Transverse colon (tissue), 4 donors: ENCODE measurements at places on chromosomes 2 and 18. TPM values are rescaled to one million over a fixed set of nuclear protein-coding genes. Genes with fewer than 3 reads are reported as not detected.

NMUR1 gene
- 0.32 TPM for total RNA-seq

CNGA3 gene
- total RNA-seq = not detected

LRATD1 gene
- 151 TPM for total RNA-seq

XPO1 gene
- 91.7 TPM for total RNA-seq

ACADL gene
- 1.5 TPM for total RNA-seq

DNA sequence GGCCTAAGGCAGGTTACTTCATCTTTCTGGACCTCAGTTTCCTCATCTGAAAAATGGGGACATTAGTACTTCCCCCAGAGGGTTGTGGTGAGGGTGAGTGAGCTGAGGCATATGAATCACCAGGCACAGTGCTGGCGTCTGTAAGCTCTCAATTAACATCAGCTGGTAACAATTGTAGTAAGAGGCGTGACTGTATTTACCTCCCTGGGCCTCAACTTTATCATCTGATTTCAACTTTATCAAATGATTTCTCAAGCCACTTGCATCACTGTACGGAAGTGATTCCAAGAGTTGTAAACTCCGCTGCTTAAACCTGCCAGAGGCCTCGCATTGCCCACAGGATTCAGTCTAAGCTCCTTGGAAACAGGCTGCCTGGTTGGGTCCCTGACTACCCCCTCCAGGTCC lies 53.6 kb upstream of the PKDCC start:
- H3K27me3 ChIP-seq = no peaks in the 10 kb centered on the region
- no peak overlapping the region for H3K4me3 ChIP-seq
- no peaks in the 10 kb centered on the region for H3K4me1 ChIP-seq
- DNase-seq = no peak

DNA sequence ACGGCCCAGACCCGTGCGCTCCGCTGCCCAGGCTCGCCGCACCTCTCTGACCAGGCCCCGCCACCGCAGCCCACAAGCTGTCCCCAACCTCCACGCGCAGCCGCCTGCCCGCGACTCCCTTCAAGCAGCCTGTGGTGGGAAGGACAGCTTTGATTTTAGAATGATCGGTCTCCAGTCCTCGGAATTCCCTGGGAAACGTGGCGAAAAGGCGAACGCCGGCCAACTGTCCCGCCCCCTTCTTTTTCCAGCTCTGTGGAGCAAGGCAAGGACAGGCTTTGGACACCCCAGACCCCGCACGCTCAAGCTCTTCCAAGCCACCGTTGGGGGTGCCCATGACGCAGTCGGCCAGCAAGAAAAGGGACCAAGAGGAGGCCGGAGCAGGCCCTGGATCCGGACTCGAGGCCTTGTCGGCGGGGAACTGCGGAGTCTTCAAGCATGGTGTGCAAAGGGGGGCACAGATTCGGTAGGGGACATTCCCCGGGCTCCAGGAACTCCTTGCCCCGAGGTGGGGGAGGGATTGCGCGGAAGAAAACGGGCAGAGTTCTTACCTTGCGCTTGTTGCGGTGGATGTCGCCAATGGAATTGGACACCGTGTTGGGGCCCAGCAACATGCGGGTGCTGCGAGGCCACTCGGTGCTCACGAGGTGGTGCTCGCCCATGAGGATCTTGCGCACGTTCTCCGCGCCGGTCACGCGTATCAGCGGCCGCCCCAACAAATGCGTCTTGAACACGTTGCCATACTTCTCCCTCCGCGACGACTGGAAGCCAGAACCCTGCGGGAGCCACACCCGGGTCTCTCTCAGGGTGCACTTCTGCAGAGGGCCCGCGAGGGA lies 4.0 kb downstream of the CYP26B1 start:
- DNase-seq = no peak
- no peak overlapping the region for H3K4me3 ChIP-seq
- H3K27ac ChIP-seq = peak overlapping the region; percentile 46
- H3K36me3 ChIP-seq = no peaks in the 10 kb centered on the region
- peaks cover 62% of the 10 kb centered on the region for H3K27me3 ChIP-seq

GRCh38 chr18:74528913-74529312 lies 5.4 kb upstream of the CNDP1 start:
- no peaks in the 10 kb centered on the region for H3K27me3 ChIP-seq
- H3K36me3 ChIP-seq = no peaks in the 10 kb centered on the region
- no peak for DNase-seq
- H3K4me3 ChIP-seq = no peak overlapping the region
- H3K4me1 ChIP-seq = peaks cover 10% of the 10 kb centered on the region

DNA sequence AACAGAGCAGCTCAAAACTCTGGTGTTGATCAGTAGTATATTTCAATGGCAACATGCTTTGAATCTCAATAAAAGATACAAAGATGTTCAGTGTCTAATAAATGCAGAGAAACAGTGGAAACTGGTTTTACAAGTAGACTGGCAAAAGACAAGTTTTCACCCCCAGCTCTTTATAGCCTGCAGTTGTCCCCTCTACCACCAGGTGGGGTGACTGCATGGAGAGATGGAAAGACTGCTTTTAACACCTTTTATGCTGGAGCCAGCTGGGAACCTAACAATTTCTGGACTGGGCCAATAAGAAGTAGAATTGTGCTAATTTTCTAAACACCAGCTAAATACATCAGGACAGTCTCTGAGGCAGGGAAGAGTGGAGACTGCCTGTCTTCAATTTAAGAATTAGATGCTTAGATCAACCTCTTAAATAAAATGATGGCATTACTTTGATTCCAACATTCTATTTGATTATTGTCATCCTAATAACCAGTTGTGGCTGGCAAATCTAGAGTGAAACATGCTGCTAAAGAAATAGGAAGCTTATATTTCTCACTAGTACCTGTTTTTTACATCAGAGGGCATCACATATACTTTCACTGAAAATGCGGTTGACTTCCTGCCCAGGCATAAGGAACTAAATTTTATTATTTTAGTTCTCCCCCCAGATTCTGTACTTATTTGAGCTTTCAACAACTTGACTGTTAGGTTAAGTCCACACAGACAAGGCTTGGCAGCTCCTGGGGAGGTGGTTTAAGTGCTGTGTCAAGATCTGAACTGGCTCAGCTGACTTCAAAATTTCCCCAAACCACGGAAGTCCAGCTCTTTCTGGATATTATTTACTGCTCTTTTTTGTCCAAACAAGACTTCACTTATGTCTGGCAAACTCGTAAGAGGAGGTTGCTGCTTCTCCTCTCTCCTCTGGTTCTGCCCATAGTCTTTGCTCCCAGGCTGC lies 140.5 kb downstream of the TPGS2 start:
- H3K4me3 ChIP-seq = no peak overlapping the region
- H3K36me3 ChIP-seq = no peaks in the 10 kb centered on the region
- H3K27ac ChIP-seq = no peak overlapping the region
- H3K27me3 ChIP-seq = no peaks in the 10 kb centered on the region

DNA sequence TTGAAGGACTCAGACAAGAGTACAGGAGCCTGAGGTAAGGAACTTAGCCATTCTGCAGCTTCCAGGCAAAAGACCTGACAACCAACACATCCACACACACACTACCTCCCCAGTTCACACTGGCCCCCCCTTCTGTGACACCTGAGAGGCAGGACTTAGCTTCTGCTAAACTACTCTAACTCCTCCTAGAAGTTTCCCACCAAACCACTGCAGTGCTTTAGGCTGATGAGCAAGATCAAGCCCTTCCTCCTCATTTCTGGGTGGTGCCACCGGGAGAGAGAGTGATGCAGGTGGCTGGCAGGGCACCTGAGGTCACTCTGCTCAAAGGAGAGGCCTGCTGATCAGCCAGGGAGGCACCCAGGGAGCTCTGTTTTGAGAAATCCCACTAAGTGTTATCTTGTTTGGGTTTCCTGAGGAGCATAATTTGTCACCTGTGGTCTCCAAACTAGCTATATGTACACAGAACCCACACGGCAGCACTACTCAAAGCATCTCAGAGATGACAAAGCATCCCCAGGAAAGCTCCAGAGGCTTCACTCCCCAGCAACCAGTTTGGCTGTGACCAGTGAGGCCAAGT lies 188.4 kb downstream of the MYO5B start:
- H3K36me3 ChIP-seq = no peaks in the 10 kb centered on the region
- H3K27me3 ChIP-seq = no peaks in the 10 kb centered on the region
- no peak overlapping the region for H3K27ac ChIP-seq
- no peak overlapping the region for H3K4me3 ChIP-seq
- no peak for DNase-seq

DNA sequence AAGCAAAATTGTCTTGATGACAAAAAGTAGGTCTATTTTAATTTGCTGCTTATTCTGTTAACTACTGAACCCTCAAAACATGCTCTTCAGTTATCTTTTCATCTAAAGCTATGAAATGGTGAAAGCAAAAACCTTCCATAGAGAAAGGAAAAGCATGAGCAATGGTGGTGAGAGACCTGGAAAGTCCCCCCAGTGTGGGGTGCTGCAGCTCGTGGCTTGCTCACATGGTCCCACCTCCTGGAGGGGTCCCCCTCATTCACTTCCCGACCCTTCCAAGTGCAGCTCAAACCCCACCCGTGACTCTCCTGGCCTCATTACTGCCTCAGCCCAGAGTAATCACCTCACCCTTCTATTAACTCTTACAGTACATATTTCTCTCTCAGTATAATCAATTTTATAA lies 301.8 kb upstream of the HNRNPA3 start:
- no peak for DNase-seq
- H3K27ac ChIP-seq = no peak overlapping the region
- H3K27me3 ChIP-seq = no peaks in the 10 kb centered on the region
- no peaks in the 10 kb centered on the region for H3K36me3 ChIP-seq

GRCh38 chr2:109463236-109463635 lies 150.5 kb downstream of the SEPTIN10 start:
- no peaks in the 10 kb centered on the region for H3K27me3 ChIP-seq
- no peaks in the 10 kb centered on the region for H3K36me3 ChIP-seq
- no peak overlapping the region for H3K4me3 ChIP-seq
- H3K4me1 ChIP-seq = no peaks in the 10 kb centered on the region
- H3K27ac ChIP-seq = no peak overlapping the region
- DNase-seq = no peak

DNA sequence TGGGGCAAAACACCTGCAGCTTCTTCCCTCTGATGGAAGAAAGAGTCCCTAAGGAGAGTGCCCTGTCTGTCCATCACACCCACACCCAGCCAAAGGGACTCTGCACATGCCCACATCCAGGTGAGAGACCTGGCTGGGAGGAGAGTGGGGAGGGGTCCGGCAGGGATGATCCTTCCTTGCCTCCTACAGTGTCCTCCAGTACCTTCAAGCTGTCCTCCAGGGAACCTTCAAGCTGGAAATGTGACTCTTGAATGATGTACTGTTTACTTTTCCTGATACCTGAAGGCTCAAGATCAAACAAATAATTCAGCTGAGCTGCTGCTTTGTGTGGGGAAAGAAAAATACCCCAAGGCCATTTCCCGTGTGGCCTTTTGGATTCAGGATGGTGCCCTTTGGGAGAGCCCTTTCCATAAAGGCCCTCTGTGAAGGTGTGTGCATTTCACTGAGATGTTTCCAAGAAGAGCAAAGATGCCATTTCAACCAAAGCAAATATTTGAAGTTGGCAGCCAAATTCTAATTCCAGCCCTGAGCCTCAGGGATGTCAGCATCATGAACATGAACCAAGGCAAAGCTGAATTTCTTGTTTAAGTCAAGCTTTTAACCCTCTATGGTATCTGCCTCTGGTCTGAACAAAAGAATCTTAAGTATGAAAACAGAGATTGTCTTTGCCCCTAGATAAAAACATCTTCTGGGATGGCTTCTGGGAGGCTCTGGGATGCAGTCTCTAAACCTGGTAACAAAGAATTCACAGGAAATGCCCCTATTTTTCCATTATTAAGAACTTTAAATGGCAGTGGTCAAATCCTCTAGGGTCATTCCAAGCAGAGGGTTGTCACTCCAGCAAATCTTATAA lies 11.1 kb downstream of the EVA1A start:
- no peak overlapping the region for H3K27ac ChIP-seq
- H3K4me1 ChIP-seq = no peaks in the 10 kb centered on the region
- no peaks in the 10 kb centered on the region for H3K36me3 ChIP-seq
- no peaks in the 10 kb centered on the region for H3K27me3 ChIP-seq

DNA sequence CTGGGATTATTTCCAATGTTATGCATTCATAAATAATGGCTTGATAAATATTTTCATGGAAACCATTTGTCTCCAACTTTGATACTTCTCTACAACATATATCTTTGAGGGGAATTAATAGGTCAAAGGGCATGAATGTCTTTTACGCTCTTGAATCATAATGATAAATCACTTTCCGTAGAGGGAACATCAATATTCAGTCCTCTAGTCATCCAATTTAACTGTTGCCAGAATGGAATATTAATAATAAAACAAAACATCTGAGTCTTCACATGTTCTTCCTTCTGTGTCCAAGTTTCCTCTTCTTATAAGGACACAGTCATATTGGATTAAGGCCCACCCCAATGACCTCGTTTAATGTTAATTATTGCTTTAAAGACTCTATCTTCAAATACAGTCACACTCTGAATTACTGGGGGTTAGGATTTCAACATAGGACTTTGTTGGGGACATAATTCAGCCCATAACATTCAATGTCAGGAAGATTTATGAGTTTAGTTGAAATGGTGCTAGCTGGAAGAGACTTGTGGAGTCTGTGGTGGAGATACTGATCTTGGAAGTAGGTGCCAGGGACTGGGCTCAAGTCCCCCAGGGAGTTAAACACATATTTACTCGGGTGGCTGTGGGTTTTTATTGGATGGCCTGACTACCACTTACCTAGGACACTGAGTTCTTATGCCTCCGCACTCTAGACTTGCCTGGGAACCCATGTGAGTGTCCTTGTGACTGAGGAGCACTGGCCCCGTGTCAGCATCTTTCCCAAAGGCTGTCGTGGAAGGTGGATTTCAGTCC lies 85.0 kb upstream of the SEC11C start:
- DNase-seq = no peak
- no peak overlapping the region for H3K27ac ChIP-seq
- no peaks in the 10 kb centered on the region for H3K27me3 ChIP-seq
- no peak overlapping the region for H3K4me3 ChIP-seq
- no peaks in the 10 kb centered on the region for H3K4me1 ChIP-seq
